ENCODE measurements at places on chromosomes 7 and 10.

DNA sequence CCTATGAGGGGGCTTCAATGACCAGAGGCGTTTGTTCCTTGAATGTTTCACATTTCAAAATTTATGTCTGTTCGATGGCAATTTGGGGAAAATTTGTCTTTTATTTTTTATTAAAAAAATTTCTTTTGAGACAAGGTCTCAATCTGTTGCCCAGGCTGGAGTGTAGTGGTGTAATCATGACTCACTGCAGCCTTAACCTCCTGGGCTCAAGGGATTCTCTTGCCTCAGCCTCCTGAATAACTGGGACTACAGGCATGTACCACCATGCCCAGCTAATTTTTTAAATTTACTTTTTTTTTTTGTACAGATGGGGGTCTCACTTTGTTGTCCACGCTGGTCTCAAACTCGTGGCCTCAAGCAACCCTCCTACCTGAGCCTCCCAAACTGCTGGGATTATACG is 39.7 kb downstream of the OTUD1 start:
- DNase-seq: no peak

DNA sequence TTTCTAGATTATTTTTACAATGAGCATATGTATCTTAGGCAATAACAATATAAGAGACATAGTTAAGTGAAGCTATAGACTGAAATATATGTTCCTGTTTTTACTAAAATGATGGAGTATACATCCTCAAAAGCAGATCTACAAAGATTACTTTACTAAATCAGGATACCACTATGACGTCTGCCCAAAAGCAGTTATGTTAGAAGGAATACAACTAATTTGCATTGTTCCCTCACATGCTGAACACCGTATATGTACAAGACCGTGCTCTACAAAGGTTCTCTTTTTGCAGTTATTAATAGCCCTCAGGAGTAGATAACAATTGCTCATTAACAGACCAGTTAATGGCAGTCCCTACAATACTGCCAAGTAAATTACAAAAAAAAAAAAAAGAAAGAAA is 137.5 kb downstream of the CD36 start:
- DNase-seq: no peak

DNA sequence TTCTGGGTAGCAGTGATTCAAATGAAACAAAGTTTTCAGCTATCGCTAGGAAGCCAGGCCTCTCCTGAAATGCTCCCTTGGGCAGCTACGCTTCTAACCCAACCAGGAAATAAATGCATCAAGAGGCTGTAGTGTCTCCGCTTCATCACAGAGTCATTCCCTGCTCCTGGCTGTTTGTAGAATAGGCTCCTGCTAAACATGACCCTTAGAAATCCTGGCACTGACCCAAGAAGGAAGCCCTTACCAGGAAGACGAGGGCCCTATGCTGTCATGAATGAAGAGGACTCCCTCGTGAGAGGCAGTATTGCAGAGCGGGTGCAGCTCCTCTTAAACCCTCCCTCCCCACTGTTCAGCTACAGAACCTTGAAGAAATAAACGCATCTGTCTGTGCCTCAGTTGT is 48.3 kb downstream of the NOD1 start:
- no peak for DNase-seq

DNA sequence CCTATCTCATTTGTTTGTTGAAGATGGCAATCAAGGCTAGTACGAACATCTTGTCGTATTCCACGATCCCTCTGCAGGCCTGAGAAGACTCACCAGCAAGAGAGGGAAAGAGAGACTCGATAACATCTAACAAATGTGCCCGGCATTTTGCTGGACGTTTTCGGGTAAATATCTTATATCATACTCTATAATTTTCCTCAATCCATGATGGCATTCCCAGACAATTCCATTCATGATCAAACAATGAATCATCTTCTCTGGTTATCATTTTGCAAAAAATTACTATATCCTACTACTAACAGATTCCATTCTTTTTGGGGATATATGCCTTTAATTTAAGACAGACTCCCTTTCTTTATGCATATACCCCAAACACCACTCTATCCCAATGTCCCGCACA is 118.1 kb downstream of the TYW1B start:
- DNase-seq: no peak

GRCh38 chr7:100895956-100896731 is 456 bp upstream of the ACHE start:
- peak; percentile 44 for DNase-seq

DNA sequence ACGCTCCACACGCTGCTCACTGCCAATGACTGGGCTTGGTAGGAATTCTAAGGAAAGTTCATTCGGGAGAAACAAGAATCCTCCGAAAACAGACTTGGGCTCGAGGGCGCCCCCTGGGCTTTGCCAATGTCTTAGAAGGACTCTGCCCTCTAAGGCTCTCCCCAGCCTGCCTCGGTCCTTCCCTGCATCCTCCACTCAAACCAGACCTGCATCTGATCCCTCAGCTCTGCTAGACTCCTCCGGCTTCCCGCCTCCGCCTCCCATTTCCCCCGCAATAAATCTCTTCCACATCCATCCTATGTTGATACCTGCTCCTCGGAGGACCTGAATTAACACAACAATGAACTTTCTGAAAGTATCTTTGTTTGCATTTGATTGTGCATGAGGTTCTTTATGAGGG is 177.6 kb downstream of the PLPP4 start:
- DNase-seq: no peak

GRCh38 chr10:78302989-78303854 is 269.6 kb downstream of the RPS24 start:
- DNase-seq: peak; percentile 97

- no peak for DNase-seq
These were observed 111.4 kb downstream of the SRPK2 start for GRCh38 chr7:105277341-105277740.

GRCh38 chr7:7181519-7182155 is 707 bp upstream of the C1GALT1 start:
- peak; percentile 65 for DNase-seq

DNA sequence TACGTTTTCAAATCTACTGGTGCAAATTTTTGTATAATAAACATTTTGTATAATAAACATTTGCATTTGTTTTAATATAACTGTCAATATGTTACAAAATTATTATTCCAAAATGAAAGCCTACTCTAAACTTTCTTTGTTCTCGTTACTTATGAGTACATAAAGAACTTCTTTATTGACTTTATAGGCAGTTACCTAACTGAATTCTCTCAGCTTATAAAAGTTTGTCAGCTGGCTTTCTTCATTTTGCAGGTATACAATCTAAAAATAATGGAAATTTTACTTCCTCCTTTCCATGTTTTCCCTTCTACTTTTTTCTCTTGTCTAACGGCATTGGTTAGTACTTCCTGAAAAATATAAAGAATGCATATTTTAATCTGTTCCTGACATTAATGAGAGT is 137.1 kb downstream of the CHCHD3 start:
- no peak for DNase-seq

- no peak for DNase-seq
These were observed 35.7 kb downstream of the GFRA1 start for GRCh38 chr10:116237260-116237659.

- no peak for DNase-seq
These were observed 1673.4 kb downstream of the REEP3 start for GRCh38 chr10:65194555-65194954.

DNA sequence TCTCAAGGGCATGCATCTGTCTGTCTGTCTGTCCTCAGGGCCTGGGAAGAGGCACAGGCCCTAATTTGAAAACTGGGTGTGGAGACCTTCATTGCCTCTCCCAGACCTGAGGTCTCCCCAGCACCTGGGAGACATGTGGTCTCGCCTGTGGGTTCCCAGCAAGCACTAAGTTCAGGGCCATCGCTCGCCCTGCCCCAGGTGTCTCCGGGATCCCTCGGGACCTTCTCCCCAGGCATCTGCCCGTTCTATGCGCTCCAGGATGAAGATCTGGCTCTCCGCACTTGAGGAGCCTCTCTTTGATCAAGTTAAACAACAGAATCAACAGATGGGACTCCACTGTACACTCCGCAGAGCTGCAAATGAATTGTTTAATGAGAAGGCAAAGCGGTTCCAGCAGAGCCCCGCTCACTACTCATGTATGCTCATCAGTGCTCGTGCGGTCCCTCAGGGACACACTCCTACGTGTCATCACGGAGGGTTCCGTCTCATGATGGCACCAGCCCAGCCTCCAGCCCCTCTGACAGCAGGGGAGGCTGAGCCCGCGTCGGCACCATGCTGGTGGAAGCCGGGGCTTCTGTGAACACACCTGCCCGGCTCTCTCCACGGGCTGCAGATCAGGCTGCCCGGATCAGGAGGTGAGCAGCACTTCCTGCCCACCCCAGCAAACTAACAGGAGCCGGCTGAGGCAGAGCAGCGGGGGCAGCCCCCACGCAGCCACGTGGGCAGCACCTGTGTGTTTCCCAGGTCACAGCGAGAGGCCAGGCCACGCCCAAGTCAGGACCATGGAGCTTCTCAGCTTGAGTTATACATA is 132.8 kb downstream of the TCERG1L start:
- no peak for DNase-seq

DNA sequence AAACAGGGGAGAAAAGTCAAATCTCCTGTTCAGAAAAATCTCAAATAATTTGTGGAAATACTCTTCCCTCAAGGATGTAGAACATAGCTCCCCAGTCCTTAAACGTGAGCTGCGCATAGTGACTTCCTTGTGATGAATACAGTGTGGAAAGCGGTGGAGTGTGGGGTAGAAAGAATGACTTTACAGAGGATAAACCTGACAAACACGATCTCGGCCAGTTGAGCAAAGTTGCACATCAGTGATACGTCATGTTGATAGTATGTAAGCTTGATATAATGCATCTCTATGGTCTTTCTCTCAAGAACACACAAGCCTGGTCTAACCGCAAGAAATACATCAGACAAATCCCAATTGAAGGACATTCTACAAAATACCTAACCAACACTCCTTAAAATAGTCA is 32.0 kb upstream of the ZCCHC24 start:
- DNase-seq: no peak

DNA sequence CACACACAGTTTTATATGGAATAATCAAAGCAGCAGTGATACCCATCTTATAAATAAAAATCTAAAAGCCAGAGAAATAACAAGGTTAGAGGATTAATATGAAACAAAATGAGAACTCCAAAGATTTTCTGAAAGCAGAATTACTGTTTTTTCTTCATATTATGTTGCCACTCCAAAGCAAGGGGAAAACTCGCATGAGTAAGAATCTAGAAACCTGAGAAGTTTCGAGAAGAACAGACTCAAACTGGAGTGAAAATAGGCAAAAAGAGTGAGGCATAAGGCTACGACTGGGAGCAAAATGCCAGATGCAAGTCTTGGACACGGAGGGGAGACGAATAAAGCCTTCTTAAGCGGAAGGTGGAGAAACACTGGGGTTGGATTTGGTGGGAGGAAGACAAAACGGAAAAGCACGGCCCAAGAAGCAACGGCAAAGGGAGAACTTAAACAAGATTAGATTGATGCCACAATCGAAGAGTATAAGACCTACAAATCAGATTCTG is 923 bp downstream of the TNPO3 start:
- DNase-seq: no peak

DNA sequence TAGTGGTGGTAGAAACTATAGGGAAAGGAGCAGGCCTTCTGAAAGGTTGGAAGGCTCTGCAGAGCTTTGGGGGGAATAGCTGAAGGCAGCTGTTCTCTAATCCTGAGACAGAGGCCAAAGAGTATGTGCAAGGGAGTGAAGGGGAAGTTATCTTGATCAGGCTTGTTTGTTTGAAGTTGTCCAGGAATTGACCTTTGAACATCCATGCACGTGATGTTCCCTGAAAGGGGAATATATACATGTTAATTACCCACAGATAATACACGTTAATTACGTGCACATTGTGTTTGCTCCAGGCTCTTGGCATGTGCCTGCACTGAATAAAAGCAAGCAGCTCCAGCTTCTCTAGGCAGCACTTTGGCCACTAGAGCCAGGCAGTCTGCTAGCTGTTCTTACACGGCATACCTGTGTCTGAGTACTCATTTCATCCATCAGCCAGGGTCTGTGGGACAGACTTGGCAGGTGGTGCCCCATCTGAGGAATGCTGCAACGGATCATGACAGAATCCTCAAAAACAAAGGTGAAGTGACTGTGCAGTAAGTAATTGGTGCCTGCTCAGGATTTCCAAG is 18.0 kb upstream of the STARD3NL start:
- no peak for DNase-seq

DNA sequence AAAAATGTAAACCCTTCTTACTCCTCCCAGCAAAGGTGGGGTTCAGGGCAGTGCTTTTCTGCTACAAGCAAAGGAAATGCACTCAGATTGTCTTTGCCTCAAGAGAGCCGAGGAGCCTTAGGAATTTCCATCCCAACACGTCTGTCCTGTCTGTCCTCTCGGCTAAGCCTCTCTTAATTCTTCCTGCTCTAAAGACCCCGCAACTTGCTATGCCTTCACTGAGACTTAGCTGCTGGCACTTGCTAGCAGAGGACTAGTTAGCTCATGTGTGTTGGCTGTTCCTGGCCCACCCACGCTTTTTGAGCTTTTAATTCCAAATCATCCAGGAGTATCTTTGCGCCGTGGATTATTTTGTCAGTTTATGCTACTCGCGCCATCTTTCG is 481 bp upstream of the NPM3 start:
- DNase-seq: no peak

DNA sequence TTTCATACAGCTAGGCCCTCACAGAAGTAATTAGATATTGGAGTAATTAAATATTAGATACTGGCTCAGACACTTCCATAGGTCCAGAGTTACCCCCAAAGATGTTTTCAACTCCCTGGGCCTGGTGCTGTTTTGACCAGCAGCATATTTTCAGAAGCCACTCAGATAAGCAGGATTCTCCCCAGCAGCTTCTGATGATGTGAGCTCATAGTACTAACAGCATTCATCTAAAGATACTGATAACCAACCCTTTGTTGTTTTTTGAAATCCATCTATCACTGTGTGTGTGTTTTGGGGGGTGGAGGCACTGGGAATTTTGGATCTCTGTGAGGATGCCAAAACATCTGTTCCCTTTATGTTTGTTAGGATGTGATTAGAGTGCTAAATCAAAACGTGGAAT is 52.7 kb downstream of the VPS50 start:
- no peak for DNase-seq

GRCh38 chr10:33263453-33263852 is 71.0 kb downstream of the NRP1 start:
- DNase-seq: no peak

DNA sequence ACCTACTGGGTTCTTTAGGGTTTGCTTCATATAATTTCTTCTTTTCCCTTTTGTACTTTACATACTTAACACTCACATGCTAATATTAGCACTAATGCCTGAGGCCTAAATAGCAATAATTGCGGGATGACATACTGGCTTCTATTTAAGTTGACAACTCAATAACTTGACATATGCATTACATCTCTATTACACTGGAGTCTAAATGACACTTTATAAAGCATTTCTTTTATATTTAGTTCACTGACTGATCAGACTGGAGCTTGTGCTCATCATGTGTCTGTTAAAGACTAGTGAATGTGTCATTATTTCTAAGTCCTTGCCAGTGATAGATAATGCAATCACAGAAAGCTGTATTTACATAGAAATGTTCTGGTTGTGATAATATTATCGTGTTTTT is 472.1 kb upstream of the SEMA3A start:
- no peak for DNase-seq

GRCh38 chr10:130771491-130771946 is 540.0 kb downstream of the TCERG1L start:
- DNase-seq: no peak
